ENCODE measurements at places on chromosomes 12 and 14. TPM values are rescaled to one million over a fixed set of nuclear protein-coding genes. Genes with fewer than 3 reads are reported as not detected.
A peak's percentile ranks its signal among the peaks of the same experiment; 100 is the strongest.

GSC gene
- not detected for total RNA-seq

PPP1R36 gene
- 2.1 TPM for total RNA-seq

VWF gene
- 56.0 TPM for total RNA-seq

GOLT1B gene
- 32.4 TPM for total RNA-seq

KRT2 gene
- not detected for total RNA-seq

LIN7A gene
- total RNA-seq: 34.0 TPM

FGD4 gene
- 17.2 TPM for total RNA-seq

TMX1 gene
- 17.4 TPM for total RNA-seq

ZDHHC17 gene
- total RNA-seq: 52.0 TPM

DNA sequence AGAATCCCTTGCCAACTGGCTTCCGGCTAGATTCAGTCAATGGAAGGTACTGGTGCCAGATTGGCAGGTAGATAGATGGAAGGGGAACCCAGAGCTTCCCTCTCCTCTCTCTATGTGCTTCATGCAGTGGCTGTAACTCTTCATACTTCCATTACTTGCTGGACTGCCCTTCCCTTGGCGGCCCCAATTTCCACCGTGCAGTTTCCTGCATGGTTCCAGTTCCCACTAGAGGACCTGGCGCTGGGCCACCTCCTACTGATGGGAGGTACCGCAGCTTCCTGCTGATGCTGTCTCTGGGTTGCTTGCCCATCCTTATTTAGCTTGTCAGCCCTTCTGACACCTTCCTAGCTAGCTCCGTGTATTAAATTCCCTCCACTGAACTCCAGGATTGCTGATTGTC, 226.4 kb downstream of the ANO2 start:
- H3K27me3 ChIP-seq: no peaks in the 10 kb centered on the region
- no peak overlapping the region for H3K27ac ChIP-seq
- peaks cover 13% of the 10 kb centered on the region for H3K4me1 ChIP-seq
- H3K36me3 ChIP-seq: no peaks in the 10 kb centered on the region
- no peak overlapping the region for H3K4me3 ChIP-seq

GRCh38 chr12:96698965-96699364, 208.1 kb upstream of the NEDD1 start:
- no peak overlapping the region for H3K4me3 ChIP-seq
- H3K27ac ChIP-seq: no peak overlapping the region
- DNase-seq: no peak
- no peaks in the 10 kb centered on the region for H3K27me3 ChIP-seq
- no peaks in the 10 kb centered on the region for H3K36me3 ChIP-seq

- peaks cover 14% of the 10 kb centered on the region for H3K4me1 ChIP-seq
- H3K27me3 ChIP-seq: peaks cover 2% of the 10 kb centered on the region
- peak overlapping the region; percentile 85 for H3K27ac ChIP-seq
- H3K36me3 ChIP-seq: peaks cover 15% of the 10 kb centered on the region
- no peak overlapping the region for H3K4me3 ChIP-seq
These were observed 59.8 kb downstream of the NPAS3 start for GRCh38 chr14:32998433-32998832.

- peaks cover 22% of the 10 kb centered on the region for H3K4me1 ChIP-seq
- no peak for DNase-seq
- H3K27ac ChIP-seq: no peak overlapping the region
- no peaks in the 10 kb centered on the region for H3K36me3 ChIP-seq
These were observed 225.2 kb downstream of the C12orf75 start for GRCh38 chr12:105555556-105556295.

DNA sequence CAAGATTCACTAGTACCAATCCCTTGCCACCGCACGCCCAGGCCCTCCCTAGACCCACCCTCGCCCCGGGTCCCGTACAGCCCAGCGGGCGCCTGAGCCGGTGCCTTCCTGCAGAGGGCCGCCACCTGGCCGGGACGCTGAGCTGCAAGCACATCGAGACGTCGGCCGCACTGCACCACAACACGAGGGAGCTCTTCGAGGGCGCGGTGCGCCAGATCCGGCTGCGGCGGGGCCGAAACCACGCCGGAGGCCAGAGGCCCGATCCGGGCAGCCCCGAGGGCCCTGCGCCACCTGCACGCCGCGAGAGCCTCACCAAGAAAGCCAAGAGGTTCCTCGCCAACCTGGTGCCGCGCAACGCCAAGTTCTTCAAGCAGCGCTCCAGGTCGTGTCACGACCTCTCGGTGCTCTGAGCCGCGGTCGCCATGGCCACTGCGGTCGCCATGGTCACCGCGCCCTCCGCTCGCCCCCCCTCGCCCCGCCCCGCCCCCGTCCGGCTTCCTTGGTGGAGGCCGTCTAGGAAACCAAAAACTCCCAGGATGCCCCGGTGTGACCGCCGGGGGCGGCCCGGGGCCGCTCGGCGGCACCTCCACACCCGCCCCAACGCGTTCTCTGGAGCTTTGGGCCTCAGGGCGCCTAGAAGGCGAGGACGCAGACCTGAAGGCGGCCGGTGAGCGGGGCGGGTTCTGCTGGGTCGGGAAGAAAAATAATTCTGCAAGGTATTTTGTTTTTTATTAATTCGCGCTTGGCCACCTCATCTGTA, 3.7 kb downstream of the REM2 start:
- DNase-seq: peak; percentile 63
- peaks cover 28% of the 10 kb centered on the region for H3K27me3 ChIP-seq
- H3K4me1 ChIP-seq: peaks cover 37% of the 10 kb centered on the region
- H3K27ac ChIP-seq: peak overlapping the region; percentile 93

DNA sequence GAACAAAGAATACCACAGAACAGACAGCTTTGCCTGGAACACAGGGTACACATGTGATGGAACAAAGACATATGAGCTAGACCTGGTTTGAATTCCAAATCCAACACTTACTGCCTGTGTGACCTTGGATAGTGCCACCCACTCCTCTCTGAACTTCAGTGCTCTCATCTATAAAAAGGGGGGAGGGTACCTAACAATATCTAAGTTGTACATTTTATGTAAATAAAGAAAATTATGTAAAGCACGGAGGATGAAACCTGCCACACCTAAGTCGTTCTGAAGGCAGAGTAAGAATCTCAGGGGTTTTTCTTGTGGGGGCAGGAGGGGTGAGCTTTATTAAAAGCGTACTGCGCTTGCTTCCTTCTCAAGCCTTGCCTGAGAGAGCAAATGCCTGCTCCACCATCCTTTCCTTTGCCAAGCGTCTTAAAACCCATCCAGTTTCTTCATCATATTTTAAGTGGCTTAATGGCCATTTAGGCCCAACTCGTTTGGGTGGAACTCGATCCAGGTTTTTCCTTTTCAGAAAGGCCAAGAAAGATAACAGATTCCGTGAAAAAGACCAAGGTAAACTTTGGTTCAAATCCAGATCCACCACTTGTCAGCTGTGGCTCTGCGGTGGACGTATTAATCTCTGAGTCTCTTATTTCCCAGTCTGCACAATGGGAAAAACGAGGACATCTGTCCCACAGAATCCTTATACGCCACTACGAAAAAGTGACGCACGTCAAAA, 946 bp downstream of the DDX24 start:
- H3K36me3 ChIP-seq: peaks cover 17% of the 10 kb centered on the region
- H3K4me3 ChIP-seq: peak overlapping the region; percentile 100
- peak overlapping the region; percentile 82 for H3K27ac ChIP-seq
- H3K4me1 ChIP-seq: peaks cover 33% of the 10 kb centered on the region
- DNase-seq: no peak
